ENCODE measurements at places on chromosomes 16 and 17. TPM values are rescaled to one million over a fixed set of nuclear protein-coding genes. Genes with fewer than 3 reads are reported as not detected.

Gene HOXB1
- not detected for total RNA-seq

Gene KRTAP4-9
- total RNA-seq = not detected

Gene KCNH4
- total RNA-seq = not detected

Gene ST6GALNAC1
- total RNA-seq = not detected

Gene NXPH3
- 0.04 TPM for total RNA-seq

Gene TBC1D3E
- not detected for total RNA-seq

Gene BICDL2
- total RNA-seq = not detected

Gene SLC9A5
- total RNA-seq = 0.58 TPM

DNA sequence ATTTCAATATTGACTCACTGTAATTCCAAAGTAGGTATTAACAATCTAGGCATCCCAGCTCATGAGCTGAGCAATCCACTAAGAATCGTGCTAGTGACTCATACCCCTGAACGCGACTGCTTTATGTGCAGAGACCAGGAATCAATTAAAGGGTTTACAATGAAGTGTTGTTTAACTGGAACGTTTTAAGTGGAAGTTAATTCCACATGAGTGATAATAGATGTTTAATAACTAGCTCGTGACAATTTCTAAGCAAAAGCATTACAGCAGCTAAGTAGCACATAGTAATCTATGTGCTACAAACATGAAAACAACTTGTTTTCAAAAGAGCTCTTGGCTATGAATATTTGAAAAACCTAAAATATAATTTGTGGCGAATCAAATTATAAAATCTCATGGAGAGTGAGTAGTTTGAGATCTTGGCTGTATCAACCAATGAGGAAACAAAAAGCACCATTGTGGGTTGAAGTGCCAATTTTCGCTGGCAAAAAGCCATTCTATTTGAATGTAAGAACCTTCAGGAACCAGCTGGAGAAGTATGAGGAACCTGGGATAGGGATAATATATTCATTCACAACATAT, 9.4 kb downstream of the GJC1 start:
- H3K4me3 ChIP-seq = no peak overlapping the region
- no peaks in the 10 kb centered on the region for H3K4me1 ChIP-seq
- no peaks in the 10 kb centered on the region for H3K36me3 ChIP-seq
- H3K27me3 ChIP-seq = no peaks in the 10 kb centered on the region

DNA sequence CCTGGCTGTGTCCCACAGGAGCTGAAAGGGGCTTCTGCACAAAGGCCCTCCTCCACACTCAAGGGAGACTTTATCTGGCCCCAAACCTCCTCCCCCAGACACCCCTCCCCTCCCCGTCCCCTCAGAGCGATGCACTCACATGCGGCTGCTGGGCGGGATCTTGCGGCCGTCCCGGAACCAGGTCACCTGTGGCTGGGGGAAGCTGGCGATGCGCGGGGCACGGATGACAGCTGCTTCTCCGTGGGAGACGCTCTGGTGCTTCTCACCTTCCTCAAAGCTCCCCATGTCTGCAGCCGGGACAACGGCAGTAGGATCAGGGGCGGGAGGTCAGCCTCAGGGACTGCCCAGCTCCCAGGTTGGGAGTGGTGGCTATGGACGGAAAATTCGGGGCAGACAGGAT, 144.0 kb upstream of the CDC42EP4 start:
- H3K27me3 ChIP-seq = peaks cover 49% of the 10 kb centered on the region
- H3K27ac ChIP-seq = no peak overlapping the region
- no peak overlapping the region for H3K4me3 ChIP-seq
- H3K4me1 ChIP-seq = no peaks in the 10 kb centered on the region
- no peak for DNase-seq

DNA sequence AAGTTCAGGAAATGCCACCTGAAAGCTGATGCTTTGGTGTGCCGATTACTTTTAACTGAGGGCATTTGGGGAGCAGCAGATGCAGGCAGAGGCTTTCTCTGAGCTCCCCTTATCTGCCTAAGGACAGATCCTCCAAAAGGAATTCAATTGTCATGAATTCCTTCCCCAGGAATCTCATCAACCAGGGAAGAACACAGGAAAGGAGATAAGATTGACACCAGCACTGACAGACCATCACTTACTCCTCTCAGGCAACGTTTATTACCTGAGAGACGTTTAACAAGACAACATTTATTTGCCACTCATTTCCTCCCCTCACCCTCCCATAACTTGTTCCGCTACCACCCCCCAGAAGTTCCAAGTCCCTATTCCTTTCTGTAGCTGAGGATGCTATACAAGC, 17.6 kb upstream of the CDRT4 start:
- peaks cover 2% of the 10 kb centered on the region for H3K4me1 ChIP-seq
- no peak overlapping the region for H3K4me3 ChIP-seq
- H3K27me3 ChIP-seq = no peaks in the 10 kb centered on the region
- peaks cover 23% of the 10 kb centered on the region for H3K36me3 ChIP-seq
- DNase-seq = no peak

DNA sequence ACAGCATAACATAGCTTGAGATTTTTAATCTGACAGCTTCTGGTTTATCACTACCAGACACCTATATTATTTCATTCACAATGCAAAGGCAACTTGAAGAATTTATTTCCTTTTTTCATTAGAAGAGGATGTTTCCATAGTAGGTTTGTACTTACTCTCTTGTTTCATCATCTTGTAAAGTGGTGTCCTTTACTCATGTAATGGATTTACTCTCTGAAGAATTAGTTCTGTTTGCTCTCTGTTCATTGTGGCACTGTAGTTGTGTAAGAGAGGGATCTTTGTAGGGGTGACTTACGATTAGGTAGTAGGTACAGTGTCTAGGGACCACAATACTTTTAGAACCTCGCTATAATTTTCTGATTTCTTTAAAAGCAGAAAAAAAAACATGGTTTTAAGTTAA, 256.1 kb downstream of the BCAS3 start:
- DNase-seq = peak; percentile 6
- no peak overlapping the region for H3K27ac ChIP-seq
- no peak overlapping the region for H3K4me3 ChIP-seq
- no peaks in the 10 kb centered on the region for H3K27me3 ChIP-seq
- H3K4me1 ChIP-seq = no peaks in the 10 kb centered on the region
- no peaks in the 10 kb centered on the region for H3K36me3 ChIP-seq

GRCh38 chr17:79845601-79845949, 6.3 kb upstream of the CBX4 start:
- no peaks in the 10 kb centered on the region for H3K36me3 ChIP-seq
- H3K4me3 ChIP-seq = peak overlapping the region; percentile 87
- H3K4me1 ChIP-seq = peaks cover 86% of the 10 kb centered on the region
- H3K27ac ChIP-seq = peak overlapping the region; percentile 85

GRCh38 chr16:13322336-13322735, 420.9 kb downstream of the SHISA9 start:
- no peak overlapping the region for H3K27ac ChIP-seq
- no peak overlapping the region for H3K4me3 ChIP-seq
- no peak for DNase-seq
- H3K36me3 ChIP-seq = no peaks in the 10 kb centered on the region
- H3K27me3 ChIP-seq = no peaks in the 10 kb centered on the region

DNA sequence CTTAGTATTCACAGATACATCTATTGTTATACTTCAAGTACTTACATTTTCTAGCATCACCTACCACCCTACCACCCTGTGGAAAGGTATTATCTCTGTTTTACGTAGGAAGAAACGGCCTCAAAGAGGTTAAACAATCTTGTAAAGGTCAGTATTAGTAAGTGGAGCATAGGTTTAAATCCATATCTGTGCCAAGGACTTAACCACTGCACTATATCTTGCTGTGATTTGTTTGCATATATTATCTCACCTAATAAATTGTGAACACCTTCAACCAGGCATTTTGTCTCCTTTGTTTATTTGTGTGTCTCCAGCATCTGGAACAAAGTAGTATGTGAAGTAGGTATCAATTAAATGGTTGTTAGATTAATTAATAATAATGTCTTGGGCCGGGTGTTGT, 27.3 kb downstream of the IGF2BP1 start:
- H3K4me3 ChIP-seq = no peak overlapping the region
- no peaks in the 10 kb centered on the region for H3K27me3 ChIP-seq
- H3K4me1 ChIP-seq = peaks cover 39% of the 10 kb centered on the region

- no peaks in the 10 kb centered on the region for H3K27me3 ChIP-seq
- DNase-seq = peak; percentile 75
- peaks cover 16% of the 10 kb centered on the region for H3K4me1 ChIP-seq
These were observed 454.3 kb downstream of the HAPSTR1 start for GRCh38 chr16:9545522-9546437.

- no peaks in the 10 kb centered on the region for H3K27me3 ChIP-seq
- peaks cover 15% of the 10 kb centered on the region for H3K36me3 ChIP-seq
- peaks cover 44% of the 10 kb centered on the region for H3K4me1 ChIP-seq
- peak overlapping the region; percentile 97 for H3K27ac ChIP-seq
These were observed 797 bp downstream of the GRB7 start for GRCh38 chr17:39738568-39738901.

- H3K36me3 ChIP-seq = no peaks in the 10 kb centered on the region
- peak overlapping the region; percentile 44 for H3K27ac ChIP-seq
- no peaks in the 10 kb centered on the region for H3K27me3 ChIP-seq
- no peak overlapping the region for H3K4me3 ChIP-seq
These were observed 9.5 kb downstream of the ABCA9 start for GRCh38 chr17:69050999-69051775.

- H3K36me3 ChIP-seq = peaks cover 14% of the 10 kb centered on the region
- no peak for DNase-seq
- H3K4me1 ChIP-seq = peaks cover 11% of the 10 kb centered on the region
- no peak overlapping the region for H3K27ac ChIP-seq
- no peak overlapping the region for H3K4me3 ChIP-seq
- H3K27me3 ChIP-seq = no peaks in the 10 kb centered on the region
These were observed 36.3 kb upstream of the BCAR1 start for GRCh38 chr16:75287708-75288107.

GRCh38 chr16:60646631-60647030, 1389.6 kb downstream of the CDH8 start:
- no peak overlapping the region for H3K4me3 ChIP-seq
- no peaks in the 10 kb centered on the region for H3K27me3 ChIP-seq
- H3K27ac ChIP-seq = no peak overlapping the region
- no peaks in the 10 kb centered on the region for H3K4me1 ChIP-seq
- DNase-seq = no peak

DNA sequence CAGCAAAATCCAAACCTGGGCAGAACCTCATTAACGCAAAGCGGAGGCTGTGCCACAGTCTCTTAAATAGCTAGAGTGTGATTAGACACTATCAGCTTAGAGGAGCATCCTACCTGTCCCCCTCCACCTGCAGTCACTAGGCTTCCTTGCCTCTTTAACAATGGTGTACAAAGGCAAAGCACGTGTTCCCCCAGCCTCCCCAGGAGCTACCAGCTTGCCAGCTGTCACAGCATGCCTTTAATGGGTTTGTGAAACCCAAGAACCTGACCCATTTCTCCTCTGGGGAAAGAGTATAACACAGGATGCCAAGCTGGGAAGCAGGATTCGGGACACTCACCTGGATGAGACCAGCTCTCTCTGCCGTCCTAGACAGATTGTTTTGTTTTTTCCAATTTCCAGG, 37.2 kb upstream of the TBX2 start:
- H3K4me1 ChIP-seq = peaks cover 99% of the 10 kb centered on the region
- no peaks in the 10 kb centered on the region for H3K36me3 ChIP-seq
- peak overlapping the region; percentile 89 for H3K27ac ChIP-seq
- peak overlapping the region; percentile 46 for H3K4me3 ChIP-seq

DNA sequence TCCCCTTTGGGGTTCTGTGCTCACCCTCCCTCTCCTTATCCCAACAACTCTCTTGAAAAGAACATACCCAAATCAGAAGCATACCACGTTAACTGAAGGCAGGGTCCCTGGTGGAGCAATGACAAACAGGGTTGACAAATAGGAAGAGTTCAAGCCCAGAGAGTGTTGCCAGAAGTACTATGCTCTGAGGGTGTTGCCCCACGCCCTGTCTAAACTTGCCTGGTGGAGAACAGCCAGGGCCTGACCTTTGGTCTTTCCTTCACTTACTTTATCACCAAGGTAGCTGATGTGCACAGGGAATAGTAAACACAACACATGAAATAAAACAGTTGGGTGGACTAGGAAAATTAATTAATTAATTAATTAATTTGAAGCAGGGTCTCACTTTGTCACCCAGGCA, 23.3 kb downstream of the ZNF75A start:
- H3K4me1 ChIP-seq = peaks cover 14% of the 10 kb centered on the region
- H3K36me3 ChIP-seq = no peaks in the 10 kb centered on the region
- no peak overlapping the region for H3K4me3 ChIP-seq
- H3K27ac ChIP-seq = no peak overlapping the region
- H3K27me3 ChIP-seq = no peaks in the 10 kb centered on the region
- peak; percentile 66 for DNase-seq

DNA sequence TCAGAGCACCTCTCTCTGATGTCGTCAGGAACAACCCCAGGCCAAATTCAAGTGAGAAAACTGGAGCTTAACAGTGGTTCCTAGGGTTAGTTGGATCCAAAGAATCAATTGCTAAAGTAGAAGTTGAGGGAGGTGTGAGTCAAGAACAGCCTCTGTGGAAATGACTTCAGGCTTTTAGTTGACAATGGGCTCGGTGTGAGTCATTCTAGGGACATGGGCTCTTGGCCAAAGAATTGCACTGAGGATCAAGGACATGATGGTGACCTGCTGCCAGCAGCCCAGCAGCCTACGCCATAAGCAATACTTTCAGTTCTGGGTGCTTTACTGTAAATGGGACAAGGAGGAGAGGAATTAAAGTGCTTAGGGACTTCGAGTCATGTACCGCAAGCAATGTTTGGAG, 32.1 kb upstream of the SMURF2 start:
- DNase-seq = peak; percentile 98
- no peaks in the 10 kb centered on the region for H3K27me3 ChIP-seq
- H3K27ac ChIP-seq = peak overlapping the region; percentile 12

- no peaks in the 10 kb centered on the region for H3K27me3 ChIP-seq
- H3K4me1 ChIP-seq = peaks cover 12% of the 10 kb centered on the region
- H3K4me3 ChIP-seq = peak within 1 kb of the TSS; percentile 92
These were observed at the start of gene TOM1L1 for GRCh38 chr17:54900457-54901229. Gene TOM1L1, plus strand, starts transcription at chr17:54900852. Its CDS starts 14 bp downstream, at chr17:54900866.

- no peaks in the 10 kb centered on the region for H3K36me3 ChIP-seq
- peaks cover 40% of the 10 kb centered on the region for H3K27me3 ChIP-seq
- H3K27ac ChIP-seq = no peak overlapping the region
- peak; percentile 68 for DNase-seq
- H3K4me1 ChIP-seq = peaks cover 36% of the 10 kb centered on the region
These were observed 4.4 kb downstream of the CFAP97D1 start for GRCh38 chr17:43784628-43785101.

GRCh38 chr17:44940317-44940716, 7.3 kb downstream of the KIF18B start:
- no peaks in the 10 kb centered on the region for H3K27me3 ChIP-seq
- peaks cover 45% of the 10 kb centered on the region for H3K4me1 ChIP-seq
- H3K36me3 ChIP-seq = peaks cover 21% of the 10 kb centered on the region
- H3K27ac ChIP-seq = peak overlapping the region; percentile 9
- H3K4me3 ChIP-seq = no peak overlapping the region

DNA sequence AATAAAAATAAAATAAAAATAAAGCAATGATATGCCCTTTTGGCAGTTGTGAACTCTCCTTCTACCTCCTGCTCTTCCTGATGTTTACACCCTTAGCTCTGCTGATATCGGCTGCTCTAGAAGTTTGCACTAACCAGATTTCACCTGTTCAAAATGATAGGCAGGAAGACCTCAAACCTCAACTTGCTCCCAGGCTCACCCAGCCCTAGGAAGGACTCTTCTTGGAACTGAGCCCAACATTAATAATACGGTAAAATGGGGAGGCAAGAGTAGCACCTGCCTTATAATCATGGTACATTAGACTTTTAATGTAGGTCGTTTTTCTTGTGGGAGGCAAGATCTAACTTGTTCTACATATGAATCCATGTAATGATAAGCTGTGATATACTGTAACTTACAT, 61.2 kb upstream of the MED13 start:
- no peak overlapping the region for H3K27ac ChIP-seq
- H3K27me3 ChIP-seq = peaks cover 5% of the 10 kb centered on the region
- no peak for DNase-seq
- H3K4me3 ChIP-seq = no peak overlapping the region
- H3K36me3 ChIP-seq = no peaks in the 10 kb centered on the region
- H3K4me1 ChIP-seq = peaks cover 9% of the 10 kb centered on the region

Data from HepG2 (cell line).